ENCODE measurements at places on chromosomes 4 and X.

DNA sequence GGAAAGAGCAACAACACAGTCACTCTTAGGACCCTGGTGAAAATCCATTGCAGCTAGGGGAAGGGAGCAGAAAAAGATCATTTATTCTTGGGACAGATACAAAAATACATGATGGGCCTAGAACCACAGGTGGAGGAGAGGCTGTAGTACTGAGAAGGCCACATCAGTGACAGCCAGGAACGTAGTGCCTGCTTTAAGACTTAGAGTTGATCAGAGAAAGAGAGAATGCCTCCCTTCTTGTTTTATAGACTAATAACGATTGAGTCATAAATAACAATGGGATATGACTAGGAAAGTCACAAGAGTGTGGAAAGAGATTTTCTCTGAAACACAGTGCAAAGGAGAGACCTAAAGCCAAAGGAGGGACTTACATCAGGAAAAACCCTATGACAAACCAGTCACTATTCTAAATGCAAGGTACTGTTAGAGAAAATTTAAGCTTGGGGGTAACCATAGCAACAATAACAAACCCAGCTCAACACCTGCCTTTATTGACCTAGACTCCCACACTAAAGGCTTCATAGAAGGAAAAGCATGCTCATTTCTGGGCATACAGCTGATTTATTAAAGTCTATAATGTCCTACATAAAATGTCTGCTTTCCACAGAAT lies 1015.0 kb upstream of the GRID2 start:
- no peak for DNase-seq

DNA sequence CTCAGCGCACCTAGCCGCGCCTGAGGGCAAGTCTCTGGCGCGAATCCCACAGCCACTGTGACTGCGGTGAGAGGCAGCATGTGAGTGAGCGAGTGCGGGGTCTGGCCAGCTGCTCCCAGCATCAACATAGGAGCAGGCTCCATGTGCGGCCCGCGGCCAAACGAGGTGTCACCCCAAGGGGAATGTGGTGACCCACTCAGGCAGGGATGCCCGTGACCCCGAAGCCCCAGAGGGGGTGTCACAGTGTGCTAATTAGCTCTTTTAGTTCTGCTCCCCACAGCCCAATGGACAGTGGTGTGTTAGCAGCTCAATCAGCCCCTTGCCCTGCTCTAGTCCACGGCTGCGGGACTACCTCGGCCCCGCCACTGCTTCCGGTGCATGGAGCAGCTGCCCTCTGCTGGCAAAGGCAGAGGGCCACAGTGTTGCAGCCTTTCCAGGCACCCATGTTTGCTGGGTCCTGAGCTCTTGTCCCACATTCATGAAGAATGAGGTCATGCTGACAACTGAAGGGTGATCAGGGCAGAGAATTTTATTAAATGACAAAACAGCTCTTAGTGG lies 61.4 kb downstream of the AGA start:
- no peak for DNase-seq

DNA sequence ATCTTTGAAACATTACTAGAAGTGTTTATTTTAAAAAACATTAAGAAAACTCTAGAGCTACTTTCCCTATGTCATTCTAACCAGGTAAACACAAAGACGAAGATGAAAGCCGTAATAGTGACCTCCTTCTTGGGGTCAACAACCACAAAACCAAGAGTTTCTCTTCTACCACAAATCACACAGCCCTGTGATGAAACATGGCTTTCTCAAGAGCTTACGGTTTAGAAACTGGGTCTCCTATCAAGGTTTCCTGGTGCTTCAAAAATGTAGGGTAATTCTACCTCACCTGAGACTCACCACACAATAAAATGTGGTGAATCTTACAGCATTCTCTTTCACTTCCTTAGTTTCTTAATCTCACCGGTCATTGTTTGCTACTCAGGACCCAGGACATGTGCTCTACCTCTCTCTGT lies 50.9 kb downstream of the CORIN start:
- no peak for DNase-seq

DNA sequence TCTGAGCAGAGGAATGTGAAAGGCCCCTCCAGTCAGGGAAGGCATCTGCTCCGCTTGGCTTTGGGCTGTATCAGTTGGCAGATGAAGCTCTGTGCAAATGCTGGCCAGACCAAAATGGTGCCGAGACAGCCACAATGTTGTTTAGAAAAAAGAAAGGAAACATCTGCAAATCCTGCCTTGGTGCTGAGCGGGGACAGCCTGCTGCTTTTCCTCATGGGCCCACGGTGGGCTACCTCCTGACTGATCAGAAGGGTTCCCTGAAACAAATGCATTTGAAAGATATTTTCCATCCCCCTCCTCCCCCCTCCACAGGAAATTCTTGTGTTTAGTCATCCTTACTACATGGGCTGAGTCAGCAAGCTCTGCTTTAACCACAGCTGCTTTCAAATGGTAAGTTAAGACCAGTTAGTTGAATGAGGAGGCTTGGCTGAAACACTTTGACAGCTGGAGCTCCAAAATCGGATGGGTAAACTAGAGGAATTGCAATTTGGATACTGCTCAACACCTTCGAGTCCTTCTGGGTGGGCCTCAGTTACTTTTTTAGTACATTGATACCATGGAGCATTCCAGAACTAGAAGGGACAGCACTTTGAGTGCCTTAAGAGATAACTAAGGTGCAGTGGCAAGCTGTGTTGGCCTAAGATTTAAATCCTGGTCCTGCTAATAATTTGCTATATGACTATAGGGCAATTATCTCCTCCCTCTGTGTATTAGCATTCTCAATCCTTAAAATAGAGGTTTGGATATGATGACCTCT lies 36.0 kb downstream of the PLAC1 start:
- peak; percentile 43 for DNase-seq

GRCh38 chrX:117985241-117985640 lies 131.4 kb downstream of the KLHL13 start:
- no peak for DNase-seq

DNA sequence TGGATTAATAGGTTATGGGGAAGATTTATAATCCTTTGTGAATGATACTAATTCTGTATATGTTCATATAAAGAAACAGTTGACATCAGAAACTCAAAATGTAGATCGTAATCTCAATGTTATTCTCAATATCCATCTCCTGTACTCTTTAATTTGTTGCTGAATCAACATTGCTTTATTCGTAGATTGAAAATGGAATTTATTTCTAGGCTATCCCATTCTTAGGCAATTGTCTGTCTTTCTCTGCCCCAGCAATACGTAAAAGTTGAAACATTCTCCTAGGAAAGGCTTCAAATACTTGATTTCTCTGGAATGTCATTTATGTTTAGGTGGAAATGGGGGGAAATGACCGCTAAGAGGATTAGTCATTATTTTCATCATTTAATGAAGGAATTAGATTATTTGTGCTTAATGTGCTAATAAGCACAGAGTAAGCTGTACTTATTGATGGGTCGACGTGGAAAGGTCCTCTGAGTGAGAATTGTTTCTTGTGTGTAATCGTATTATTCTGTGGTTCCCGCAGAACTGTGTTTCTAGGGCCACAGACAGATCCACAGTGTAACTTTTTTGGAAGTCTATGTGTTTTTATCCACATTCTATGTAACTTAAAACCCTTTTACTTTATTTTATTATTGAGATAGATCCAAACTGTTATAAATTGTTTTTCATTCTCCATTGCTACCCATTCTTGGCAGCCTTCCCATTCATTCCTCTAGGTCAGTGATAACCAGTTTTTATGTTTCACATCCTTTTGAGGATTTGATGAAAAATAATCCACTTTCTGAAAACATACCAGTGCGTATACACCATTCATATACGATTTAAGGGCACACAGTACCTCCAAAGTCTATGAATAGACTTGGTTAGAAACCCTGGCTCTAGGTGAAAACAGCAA lies 262.9 kb downstream of the ARHGAP10 start:
- no peak for DNase-seq

Data from inflammatory macrophage treated with lipopolysaccharide for 4 hours (primary cell).